ENCODE measurements at places on chromosomes 12 and 14.

- no peak for DNase-seq
Observed at GRCh38 chr14:74035556-74035955, 16.4 kb downstream of the BBOF1 start.

DNA sequence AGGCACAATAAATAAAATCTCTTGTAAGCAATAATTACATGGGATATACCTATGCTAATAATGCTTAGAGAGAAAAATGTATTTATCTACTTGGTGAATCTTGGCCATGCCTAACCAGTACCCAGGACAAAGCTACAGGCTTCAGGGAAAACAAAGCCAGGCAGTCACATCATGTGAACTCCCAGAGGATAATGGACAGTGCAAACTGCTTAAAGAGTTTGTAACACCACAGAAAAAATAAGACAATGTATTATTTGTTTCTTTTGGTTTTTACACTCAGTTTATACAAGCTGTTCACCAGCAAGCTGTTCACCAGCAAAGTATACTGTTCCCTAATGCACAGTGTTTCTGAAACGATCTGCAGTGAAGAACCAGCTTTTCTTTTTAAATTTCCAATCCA, 38.0 kb downstream of the DICER1 start:
- DNase-seq: no peak

DNA sequence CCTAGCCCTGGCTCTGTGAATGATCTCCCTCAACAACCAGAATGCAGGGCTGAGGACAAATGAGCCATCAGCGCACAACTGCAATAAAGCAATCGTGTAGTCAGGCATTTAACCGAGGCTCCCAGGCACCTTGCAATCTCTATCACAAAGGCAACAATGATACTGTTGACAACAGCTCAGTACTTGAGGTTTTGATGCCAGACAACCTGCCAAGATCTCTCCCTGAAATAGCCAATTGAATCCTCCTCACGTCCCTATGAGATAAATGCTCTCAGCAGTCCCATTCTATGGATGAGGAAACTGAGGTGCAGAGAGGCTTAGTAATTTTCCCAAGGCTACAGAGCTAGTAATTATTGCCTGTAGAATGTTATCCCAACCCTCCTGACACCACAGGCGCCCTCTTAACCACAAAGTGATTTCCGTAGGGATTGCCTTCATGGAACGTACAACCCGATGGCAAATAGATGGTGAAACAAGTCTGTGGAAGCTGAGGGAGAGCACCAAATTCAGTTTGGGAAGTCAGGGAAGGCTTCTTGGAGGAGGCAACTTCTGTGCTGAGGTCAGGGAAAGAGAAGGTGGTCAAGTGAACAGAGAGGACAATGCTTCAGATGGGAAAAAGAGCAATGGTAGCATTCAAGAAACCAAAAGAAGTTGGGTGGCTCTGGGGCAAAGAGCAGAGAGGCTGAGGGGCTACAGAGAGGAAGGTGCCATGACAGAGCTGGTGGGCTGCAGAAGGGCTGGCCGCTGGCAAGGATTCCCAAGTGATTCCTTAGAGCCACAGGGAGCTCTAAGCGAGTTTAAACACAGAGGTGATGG, 12.6 kb downstream of the SERPINA3 start:
- DNase-seq: no peak

- no peak for DNase-seq
Observed at GRCh38 chr12:7797698-7798398, 8.6 kb downstream of the NANOG start.

GRCh38 chr12:68871921-68872320, 61.0 kb downstream of the CPM start:
- no peak for DNase-seq

DNA sequence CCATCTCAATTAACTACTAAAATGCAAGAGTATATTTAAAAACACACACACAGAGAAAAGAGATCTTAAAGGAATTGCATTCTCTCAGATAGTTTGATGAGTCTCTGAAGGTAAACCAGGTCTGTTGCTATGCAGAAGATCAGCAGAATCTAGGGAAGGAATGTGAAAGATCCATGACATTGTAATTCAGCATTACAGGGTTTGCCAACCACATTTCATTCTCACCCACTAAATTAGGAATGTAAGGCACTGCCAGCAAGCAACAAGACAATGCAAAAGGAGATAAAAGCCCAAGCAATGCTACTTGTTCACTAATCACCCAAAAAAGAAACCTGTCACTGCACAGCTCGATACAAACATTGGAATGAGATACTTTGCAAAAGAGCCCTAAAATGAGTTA, 106.3 kb downstream of the LRIG3 start:
- DNase-seq: no peak

DNA sequence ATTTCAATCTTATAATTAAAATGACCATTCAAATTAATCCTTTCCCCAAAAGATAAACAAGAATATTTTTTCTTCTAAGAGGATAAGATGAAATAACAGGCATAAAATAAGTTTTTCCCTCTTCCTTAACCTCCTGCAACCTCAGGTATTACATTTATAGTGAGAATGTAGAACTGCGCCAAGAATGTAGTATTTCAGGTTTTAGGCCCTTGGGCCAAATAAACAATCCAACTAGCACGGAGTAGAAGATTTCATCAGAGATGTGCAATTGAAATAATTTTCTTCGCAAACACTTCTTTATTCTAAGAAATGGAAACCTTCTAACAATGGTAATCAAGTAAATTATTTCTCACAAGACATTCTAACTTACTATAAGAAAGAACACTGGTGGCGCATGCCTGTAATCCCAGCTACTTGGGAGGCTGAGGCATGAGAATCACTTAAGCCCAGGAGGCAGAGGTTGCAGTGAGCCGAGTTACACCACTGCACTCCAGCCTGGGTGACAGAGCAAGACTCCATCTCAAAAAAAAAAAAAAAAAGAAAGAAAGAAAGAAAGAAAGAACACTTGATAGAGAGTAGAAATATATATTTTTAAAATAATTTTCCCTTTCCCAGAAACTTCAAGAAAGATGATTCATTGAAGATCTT, 100.8 kb downstream of the TAOK3 start:
- DNase-seq: no peak

GRCh38 chr14:24880689-24881088, 169.3 kb downstream of the STXBP6 start:
- no peak for DNase-seq

GRCh38 chr14:94373708-94374107, 14.7 kb downstream of the SERPINA1 start:
- no peak for DNase-seq

DNA sequence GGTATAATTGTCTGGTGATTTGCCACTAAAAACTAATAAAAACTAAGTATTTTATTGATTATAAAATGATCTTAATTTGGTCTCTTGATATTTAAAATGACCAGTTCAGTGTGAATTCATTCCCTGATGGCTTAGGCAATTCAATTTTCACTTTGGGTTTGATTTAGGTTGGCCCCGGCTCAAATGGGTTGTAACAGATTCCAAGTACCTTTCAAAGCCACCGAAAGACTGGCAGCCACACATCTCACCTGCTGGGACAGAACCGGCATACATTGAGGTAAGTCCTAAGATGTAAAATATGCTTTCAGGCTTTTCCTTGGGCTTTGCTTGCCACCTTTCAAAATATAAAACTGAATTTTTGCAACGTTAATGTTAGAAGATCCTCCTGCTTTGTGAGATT, 77.5 kb upstream of the ATF1 start:
- DNase-seq: no peak

- DNase-seq: no peak
Observed at GRCh38 chr12:124765581-124766489, 97.8 kb downstream of the SCARB1 start.

- no peak for DNase-seq
Observed at GRCh38 chr12:41521872-41522379, 333.8 kb downstream of the PDZRN4 start.

GRCh38 chr14:81164167-81164774, 56.5 kb downstream of the GTF2A1 start:
- DNase-seq: no peak

Data from memory B cell (primary cell).